ENCODE measurements at places on chromosomes 7 and 10.

DNA sequence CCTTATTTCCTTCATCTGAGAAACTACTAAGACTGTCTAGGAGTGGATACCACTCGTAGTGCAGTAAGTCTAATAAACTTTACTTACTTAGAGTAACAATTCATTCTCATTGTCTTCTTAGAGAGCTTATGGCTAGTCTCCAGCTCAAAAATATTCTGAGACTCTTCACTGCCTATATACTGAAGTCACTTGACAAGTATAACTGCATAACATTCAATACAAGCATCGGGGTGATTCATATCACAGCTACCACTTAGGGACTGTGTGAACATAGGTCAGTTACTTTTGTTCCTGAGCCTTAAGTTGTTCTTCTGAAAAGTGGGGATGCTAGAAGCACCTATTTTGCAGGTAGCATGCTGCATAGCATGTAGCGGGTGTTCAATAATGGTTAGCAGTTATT lies 111.0 kb downstream of the HTR7 start:
- no peak for DNase-seq

DNA sequence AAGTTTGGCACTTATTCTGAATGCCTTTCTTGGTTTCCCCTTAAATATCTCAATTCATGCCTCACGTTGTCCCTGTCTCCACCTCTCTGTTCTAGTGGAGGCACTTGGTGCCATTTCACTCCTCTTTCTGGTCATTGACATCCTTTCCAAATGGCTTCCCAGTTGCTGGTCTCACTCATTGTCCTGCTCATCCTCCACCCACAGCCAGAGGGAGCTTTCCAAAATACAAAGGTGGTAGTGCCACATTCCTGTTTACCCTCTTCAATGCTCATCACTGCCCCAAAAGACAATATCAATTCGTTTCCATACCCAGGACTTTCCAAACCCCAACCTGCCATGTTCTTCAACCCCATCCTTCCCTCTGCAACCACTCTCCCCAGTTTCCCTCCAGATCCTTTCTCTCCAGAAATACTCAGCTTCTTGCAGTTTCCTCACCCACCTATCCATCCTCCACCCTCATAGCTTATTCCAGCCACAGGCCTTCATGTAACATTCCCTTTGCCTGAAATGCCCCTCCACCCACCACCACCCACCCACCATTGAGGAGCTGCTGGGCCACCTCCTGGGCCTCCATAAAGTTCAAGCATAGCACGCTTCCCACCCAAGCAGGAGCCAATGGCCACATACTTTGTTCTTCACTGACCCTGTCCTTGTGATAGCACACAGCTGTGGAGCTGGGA lies 63.1 kb upstream of the ADRB1 start:
- no peak for DNase-seq

DNA sequence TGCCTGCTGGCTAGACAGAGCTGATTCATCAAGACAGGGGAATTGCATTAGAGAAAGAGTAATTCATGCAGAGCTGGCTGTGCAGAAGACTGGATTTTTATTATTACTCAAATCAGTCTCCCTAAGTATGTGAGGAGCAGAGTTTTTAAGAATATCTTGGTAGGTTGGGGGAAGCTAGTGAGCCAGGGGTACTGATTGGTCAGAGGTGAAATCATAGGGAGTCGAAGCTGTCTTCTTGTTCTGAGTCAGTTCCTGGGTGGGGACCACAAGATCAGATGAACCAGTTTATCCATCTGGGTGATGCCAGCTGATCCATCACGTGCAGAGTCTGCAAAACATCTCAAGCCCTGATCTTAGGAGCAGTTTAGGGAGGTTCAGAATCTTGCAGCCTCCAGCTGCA lies 39.8 kb downstream of the FOXI2 start:
- no peak for DNase-seq

DNA sequence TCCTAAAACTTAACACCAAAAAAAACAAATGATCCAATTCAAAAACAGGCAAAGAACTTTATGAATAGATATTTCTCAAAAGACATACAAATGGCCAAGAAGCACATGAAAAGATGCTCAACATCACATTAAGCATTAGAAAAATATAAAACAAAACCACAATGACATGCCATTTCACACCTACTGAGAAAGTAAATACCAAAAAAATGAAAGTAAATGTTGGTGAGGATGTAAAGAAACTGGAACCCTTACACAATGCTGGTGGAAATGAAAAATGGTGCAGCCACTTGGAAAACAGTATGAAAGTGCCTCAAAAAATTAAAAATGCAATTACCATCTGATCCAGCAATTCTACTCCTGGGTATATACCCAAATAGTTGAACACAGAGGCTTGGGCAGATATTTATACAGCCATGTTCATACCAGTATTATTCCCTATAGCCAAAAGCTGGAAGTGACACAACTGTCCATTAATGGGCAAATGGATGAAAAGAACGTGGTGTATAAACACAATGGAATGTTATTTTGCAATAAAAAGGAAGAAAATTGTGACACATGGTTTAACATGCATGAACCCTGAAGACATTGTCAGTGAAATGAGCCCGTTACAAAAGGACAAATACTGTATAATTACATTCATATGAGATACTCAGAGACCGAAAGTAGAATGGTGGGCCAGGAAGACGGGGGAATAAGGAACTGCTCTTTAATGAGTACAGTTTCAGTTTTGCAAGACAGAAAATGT lies 89.0 kb downstream of the JMJD1C start:
- DNase-seq = no peak
